ENCODE measurements at places on chromosomes 2 and 18.

- DNase-seq, result no peak
Observed at GRCh38 chr2:203973000-203973399, 36.4 kb downstream of the ICOS start.

- DNase-seq, result no peak
Observed at GRCh38 chr2:168565112-168565511, 109.0 kb downstream of the CERS6 start.

DNA sequence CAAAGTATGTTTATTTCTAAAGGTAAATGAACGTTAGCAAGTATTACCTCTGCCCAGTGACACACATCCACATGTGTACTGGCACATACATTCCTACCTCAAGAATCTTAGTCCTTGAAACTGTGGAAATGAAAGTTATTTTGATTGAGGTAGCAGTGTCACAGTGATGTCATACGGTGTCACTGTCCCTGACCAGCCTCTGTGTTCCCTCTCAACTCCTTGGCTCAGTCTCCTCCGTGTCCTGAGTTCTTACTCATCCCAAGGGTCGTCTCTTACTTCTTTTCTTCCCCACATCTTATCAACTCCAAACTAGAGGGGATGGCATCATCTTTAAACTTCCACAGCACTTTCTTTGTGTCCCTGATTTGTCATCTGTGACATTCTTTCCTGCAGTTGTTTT, 3.3 kb downstream of the NCK2 start:
- DNase-seq, result no peak

GRCh38 chr18:58796220-58796619, 68.5 kb upstream of the ZNF532 start:
- no peak for DNase-seq

DNA sequence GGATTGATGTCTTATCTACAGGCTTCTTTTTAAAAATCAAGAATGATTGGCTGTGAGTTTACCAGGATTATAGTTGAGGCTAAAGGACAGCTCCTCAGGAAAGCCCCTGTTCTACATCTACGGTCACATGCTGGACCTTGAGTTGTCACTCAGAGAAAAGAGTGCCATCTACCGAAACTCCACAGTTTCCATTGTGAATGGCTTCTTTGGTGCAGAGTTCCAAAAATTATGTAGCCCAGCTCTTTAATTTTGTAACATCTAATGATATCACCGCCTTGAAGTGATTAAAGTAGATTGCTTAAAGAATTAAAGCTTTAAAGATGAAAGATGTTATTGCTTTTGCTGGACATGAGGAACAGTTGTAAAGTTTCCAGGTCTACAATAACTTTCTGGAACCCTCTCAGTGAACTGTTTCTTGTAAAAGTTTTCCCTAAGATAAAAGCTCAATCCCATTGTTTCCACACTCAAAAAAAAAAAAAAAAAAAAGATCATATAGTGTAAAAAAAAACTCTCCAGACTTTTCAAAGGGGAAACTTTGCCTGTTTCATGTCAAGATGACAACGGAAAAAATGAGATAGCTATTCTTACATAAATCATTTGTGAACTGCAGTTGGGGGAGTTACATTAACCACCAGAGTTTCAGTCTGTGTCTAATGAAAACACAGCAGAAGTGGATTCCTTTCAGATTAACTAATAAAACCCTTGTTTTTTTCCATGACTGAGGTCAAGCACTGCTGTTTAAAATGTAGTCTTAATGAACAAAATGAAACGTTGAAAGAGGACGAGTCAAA, 4.3 kb downstream of the COL3A1 start:
- peak; percentile 19 for DNase-seq

GRCh38 chr2:4533806-4534205, 830.4 kb downstream of the DCDC2C start:
- no peak for DNase-seq

DNA sequence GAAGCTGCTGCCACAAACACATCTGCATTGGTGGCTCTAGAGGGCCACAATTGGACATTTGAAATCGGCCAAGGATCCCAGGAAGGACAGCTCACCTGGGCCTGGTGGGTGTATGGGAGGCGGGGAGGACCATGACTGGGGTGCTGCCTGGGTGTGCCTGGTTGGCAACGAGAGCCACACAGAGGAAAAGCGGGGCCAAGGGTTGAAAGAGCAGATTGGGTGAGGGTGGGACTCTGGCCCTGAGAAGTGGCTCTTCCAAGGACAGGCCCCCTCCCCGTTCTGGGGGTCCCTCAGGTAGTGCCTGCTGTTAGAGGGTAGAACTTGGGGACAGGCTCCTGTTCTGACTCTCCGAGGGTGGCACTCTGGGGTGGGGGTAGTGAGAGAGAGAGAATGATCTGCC, 102.9 kb downstream of the CLIP4 start:
- no peak for DNase-seq

GRCh38 chr18:2692508-2692907, 37.0 kb downstream of the SMCHD1 start:
- no peak for DNase-seq

DNA sequence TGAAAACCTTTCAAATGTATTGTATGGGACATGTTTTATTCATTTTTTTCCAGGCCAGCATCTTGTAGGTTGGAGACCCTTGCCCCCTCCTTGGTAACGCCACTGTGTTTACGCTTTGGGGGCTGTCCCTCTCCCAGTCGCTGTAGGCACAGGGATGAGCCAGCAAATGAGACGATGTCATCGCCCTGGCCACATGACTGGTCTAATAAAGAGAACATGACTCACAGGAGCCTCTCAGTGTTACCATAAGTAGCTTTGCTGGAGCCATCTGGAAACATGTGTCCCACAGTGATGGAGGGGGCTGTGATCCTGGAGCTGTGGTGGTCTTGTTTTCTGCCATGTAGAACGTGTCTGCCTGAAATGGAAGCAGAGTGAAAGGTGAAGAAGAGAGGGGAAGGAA, 78.9 kb downstream of the CD8B2 start:
- DNase-seq, result no peak

DNA sequence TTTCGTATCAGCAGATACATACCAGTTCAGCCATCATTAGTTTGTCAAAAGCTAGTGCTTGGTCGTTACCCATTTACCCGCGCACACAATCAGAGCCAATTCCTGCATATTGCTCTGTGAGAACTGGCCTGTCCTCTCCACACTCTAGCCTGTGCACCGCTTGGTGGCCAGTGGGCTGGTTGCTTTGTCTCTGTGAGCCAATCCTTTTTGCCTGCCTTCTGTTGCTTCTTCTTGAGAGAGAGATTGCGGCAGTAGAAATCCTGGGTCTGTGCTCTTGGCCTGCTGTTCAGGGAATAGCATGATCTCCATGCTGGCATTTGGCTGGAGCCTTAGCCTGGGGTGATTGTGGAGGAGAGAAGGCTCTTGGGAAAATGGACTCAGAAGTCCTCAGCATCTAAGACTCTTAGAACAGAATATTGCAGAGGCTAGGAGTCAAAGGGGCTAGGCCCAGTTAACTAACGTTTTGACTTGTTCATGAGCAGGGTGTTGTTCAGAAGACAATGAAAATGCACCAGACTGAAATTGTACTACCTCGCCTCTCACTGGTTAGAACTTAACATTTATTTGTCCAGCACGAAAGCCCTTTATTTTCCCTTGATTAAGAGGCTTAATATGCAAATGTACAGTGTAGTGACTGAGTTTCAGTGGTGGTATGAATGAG, 37.1 kb downstream of the MAP4K4 start:
- DNase-seq, result no peak

DNA sequence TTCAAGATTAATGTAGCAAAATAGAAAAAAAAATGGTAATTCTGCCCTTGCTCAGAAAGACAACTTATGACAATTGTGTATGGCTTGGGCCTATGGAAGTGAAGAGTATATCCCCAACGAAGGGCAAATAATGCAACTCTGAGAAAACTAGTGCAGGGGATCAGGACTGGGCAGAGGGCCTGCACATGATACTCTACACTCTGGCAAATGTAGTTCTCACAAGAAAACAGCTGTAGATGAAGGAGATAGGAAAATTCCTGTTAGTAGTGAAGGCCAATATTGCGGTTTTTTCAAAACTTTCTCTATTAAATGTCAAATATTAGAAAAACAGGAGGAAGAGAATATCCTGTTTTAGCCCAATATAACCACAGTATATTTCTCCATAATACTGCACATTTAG, 77.8 kb downstream of the SCN9A start:
- DNase-seq, result no peak

- DNase-seq, result no peak
Observed at GRCh38 chr2:166068981-166069380, 58.8 kb downstream of the SCN1A start.

DNA sequence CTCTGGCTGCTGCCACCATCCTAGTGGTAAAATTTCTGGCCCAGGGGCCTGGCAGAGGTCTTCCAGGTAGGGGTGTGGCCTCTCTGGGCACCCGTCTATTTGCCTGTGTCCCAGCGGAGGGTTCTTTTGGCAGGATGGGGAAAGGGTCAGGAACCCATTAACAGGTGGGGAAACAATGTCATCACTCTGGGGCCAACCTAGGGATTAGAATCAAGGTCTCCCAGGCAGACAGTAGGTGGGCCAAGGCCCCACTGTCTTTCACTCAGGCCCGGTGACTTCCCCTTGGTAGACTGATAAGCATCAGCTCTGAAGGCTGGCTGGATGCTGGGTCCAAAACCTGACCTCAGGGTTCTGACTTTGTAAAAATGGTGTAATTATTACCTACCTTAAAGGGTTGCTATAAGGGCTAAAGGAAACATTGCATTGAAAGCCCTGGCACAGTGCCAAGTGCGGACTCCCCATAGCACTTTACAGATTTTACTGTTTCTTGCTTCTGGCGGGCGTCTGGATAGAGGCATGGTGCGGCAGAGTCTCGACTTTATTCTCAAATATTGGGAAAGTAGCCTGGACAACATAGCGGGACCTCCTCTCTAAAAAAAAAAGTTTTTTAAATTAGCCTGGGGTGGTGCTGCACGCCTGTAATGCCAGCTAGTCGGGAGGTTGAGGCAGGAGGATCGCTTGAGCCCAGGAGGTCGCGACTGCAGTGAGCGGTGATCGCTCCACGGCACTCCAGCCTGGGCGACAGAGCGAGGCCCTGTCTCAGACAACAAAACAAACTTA, 2.2 kb downstream of the LBX2 start:
- DNase-seq, result no peak

GRCh38 chr2:61853086-61853846, 594 bp downstream of the FAM161A start:
- no peak for DNase-seq

DNA sequence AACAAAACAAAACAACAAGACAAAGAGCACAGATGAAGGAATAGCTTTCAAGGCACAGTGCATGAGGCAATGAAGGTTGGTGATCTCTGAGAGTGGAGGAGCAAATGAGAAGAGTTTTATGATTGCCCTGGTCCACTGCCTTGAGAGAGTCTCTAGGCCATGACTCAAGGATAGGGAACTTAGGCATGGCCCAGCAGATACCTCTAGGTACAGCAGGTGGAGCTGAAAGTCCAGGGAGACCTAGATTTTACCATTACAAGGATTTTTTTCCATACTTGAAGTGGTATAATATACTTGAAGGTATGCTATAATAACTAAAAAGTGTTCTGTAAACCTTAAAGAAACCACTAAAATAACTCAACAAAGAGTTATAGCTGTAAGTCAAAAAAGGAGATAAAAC, 239.5 kb upstream of the KLHL29 start:
- no peak for DNase-seq

GRCh38 chr2:170660409-170660808, 54.7 kb upstream of the SP5 start:
- no peak for DNase-seq

GRCh38 chr2:230575642-230576324, 136.9 kb upstream of the CAB39 start:
- DNase-seq, result no peak

DNA sequence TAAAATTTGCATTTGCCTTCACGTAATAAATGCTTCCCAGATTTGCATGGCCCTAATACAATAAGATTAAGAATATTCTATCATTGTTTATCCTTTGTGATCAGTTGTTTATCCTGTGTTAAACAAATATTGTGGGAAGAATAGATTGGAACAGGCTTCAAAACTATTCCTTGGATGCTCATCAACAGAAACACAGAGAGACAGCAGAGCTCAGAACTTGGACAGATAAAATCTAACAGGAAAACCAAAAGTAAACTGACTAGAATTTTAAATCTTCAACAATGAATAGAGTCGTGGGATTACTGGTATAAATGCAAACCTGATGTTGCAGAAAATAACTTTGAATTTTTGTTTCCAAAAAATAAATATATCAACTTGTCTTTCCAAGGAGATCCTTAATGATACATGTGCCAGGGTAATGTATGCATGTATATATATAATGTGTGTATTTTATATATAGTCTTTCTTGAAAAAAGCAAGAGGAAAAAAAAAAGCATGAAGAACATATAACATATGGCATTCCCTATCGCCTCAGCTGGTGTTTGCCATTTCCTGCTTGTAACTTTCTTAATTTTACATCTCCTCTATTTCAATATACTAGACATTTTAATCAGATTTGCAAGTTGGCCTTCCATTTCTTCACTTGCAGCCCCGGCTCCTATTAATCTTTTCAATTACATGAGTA, 59.9 kb upstream of the TANK start:
- no peak for DNase-seq

DNA sequence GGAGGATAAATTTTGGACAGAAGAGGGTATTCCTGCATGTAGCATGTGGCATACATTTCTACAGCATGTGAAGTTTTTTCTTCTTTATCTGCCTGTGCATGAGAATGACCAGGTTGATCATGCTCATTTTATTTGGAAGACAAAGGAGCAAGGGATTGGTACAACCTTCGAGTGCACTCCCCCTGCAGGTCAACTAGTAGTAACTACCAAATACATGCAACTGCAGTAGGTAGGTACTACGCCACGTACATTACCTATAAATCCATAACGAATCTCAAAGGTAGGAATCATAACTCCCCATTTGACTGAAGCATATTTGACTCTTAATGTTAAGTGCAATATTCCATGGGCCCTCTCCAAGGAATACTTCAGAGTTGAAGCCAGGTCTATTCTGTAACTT, 763.9 kb downstream of the TSN start:
- no peak for DNase-seq
